Calu3 (cell line): ENCODE measurements at places on chromosomes 12 and 14. TPM values are rescaled to one million over a fixed set of nuclear protein-coding genes. Genes with fewer than 3 reads are reported as not detected.

The TMEM253 gene
- total RNA-seq: 0.24 TPM in 1 of 2 replicates, not detected in the other

The CRIP1 gene
- total RNA-seq: 7.1 and 13.2 TPM in 2 replicates

The SAMD15 gene
- total RNA-seq: 0.52 and 1.1 TPM in 2 replicates

The SERPINA4 gene
- 9.8 and 17.3 TPM in 2 replicates for total RNA-seq

The CMKLR1 gene
- not detected in 2 replicates for total RNA-seq

The VDR gene
- total RNA-seq: 10.1 and 12.5 TPM in 2 replicates

The TAS2R50 gene
- 1.8 TPM in 2 replicates for total RNA-seq

The INHBE gene
- 0.38 and 0.64 TPM in 2 replicates for total RNA-seq

The AVPR1A gene
- total RNA-seq: 0.66 and 0.98 TPM in 2 replicates

The KRT71 gene
- total RNA-seq: not detected in 2 replicates

The RNASE7 gene
- not detected in 2 replicates for total RNA-seq

The SIX6 gene
- not detected in 2 replicates for total RNA-seq

The CD163 gene
- not detected in 2 replicates for total RNA-seq

The OVCH1 gene
- not detected in 2 replicates for total RNA-seq

The RFX4 gene
- 0.27 TPM in 1 of 2 replicates, not detected in the other for total RNA-seq

The SMIM41 gene
- not detected in 2 replicates for total RNA-seq

The GPRC5A gene
- total RNA-seq: 742 and 748 TPM in 2 replicates

The HVCN1 gene
- total RNA-seq: 0.71 and 0.99 TPM in 2 replicates

The RECQL gene
- total RNA-seq: 28.0 and 32.1 TPM in 2 replicates

The IL26 gene
- total RNA-seq: not detected in 2 replicates

The BATF gene
- total RNA-seq: 1.4 and 2.2 TPM in 2 replicates

The DTX1 gene
- 0.17 TPM in 1 of 2 replicates, not detected in the other for total RNA-seq

The GNG2 gene
- not detected in 2 replicates for total RNA-seq

The IFT81 gene
- 13.0 and 16.4 TPM in 2 replicates for total RNA-seq

The RNASE4 gene
- 5.3 and 7.3 TPM in 2 replicates for total RNA-seq

The SERPINA9 gene
- not detected in 2 replicates for total RNA-seq

The COPS7A gene
- 47.3 and 55.3 TPM in 2 replicates for total RNA-seq

The STON2 gene
- total RNA-seq: 28.2 and 39.3 TPM in 2 replicates

The TAMALIN gene
- 0.34 TPM in 1 of 2 replicates, not detected in the other for total RNA-seq

The MYH7 gene
- total RNA-seq: not detected in 2 replicates

The GPRC5D gene
- total RNA-seq: not detected in 2 replicates

The ACSS3 gene
- 0.21 and 0.47 TPM in 2 replicates for total RNA-seq

The ASPG gene
- total RNA-seq: not detected in 2 replicates

The EDDM3A gene
- total RNA-seq: not detected in 2 replicates

The PPP4R4 gene
- total RNA-seq: 0.10 and 0.78 TPM in 2 replicates

The SIX4 gene
- total RNA-seq: 20.9 and 22.8 TPM in 2 replicates

The PPFIA2 gene
- 0.07 TPM in 1 of 2 replicates, not detected in the other for total RNA-seq

The NANOG gene
- not detected in 2 replicates for total RNA-seq

The WNT5B gene
- 0.24 TPM in 1 of 2 replicates, not detected in the other for total RNA-seq

The HSPB8 gene
- 2.0 and 2.6 TPM in 2 replicates for total RNA-seq

The CLEC2B gene
- total RNA-seq: 0.51 TPM in 1 of 2 replicates, not detected in the other

The SLC6A13 gene
- total RNA-seq: 3.5 and 4.8 TPM in 2 replicates

The ESPL1 gene
- total RNA-seq: 24.3 and 31.1 TPM in 2 replicates

The LALBA gene
- not detected in 2 replicates for total RNA-seq

The FLRT2 gene
- not detected in 2 replicates for total RNA-seq

The REM2 gene
- 0.85 and 1.0 TPM in 2 replicates for total RNA-seq

The GLI1 gene
- 0.54 and 0.61 TPM in 2 replicates for total RNA-seq

The NGB gene
- not detected in 2 replicates for total RNA-seq

The TMEM52B gene
- total RNA-seq: not detected in 2 replicates

The DCP1B gene
- total RNA-seq: 6.3 and 8.6 TPM in 2 replicates

The AHNAK2 gene
- 42.0 and 56.5 TPM in 2 replicates for total RNA-seq

The P2RX2 gene
- not detected in 2 replicates for total RNA-seq

The SLC38A4 gene
- 1.5 and 3.1 TPM in 2 replicates for total RNA-seq

The NRXN3 gene
- not detected in 2 replicates for total RNA-seq

The GPR65 gene
- total RNA-seq: 0.09 and 0.12 TPM in 2 replicates

The KRT85 gene
- total RNA-seq: not detected in 2 replicates

The DDIT3 gene
- total RNA-seq: 70.2 and 80.5 TPM in 2 replicates

The PARP11 gene
- total RNA-seq: 3.7 and 5.2 TPM in 2 replicates
